ENCODE measurements at places on chromosomes 4 and X.

GRCh38 chrX:630007-630611 is 482 bp upstream of the SHOX start:
- no peak for DNase-seq

DNA sequence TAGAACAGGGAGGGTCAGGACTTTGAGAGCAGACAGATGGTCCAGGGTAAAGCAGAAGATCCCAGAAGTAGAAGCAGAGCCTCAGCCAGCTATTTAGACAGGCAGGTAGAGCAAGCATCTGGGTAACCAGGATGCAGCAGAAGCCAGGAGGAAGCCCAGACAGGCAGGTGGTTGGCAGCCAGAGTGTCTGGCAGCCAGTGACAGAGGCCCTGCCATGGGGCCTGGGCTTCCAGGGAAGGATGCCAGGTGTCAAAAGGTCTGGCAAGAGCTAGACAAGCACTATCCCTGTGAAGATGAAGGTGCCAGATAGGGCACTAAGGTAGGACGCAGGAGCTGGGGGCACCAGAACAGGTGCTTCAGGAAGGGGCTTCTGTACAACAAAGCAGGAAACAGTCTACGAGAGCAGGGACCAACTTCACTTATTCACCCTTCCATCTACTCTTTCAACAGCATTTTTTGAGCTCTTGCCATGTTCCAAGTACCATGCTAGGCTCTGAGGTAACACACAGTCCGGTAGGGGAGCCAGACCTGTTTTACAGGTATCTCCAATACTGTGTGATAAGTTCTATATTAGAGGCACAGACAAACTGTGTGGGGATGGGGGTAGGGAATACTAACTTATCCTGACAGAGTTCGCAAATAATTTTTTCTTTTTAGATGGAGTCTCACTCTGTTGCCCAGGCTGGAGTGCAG is 38.1 kb upstream of the GJB1 start:
- DNase-seq = no peak

- DNase-seq = no peak
These were observed 4.5 kb downstream of the PLXNB3 start for GRCh38 chrX:153768311-153769157.

GRCh38 chr4:10020871-10021652 is at the start of gene SLC2A9:
Gene SLC2A9 (minus strand): TSS chr4:10021497. CDS start chr4:10021429, 68 bp downstream.
- peak; percentile 50 for DNase-seq

GRCh38 chr4:128244379-128244778 is 43.2 kb downstream of the PGRMC2 start:
- DNase-seq = no peak

- no peak for DNase-seq
These were observed 1.1 kb upstream of the EDNRA start for GRCh38 chr4:147479786-147480185.

DNA sequence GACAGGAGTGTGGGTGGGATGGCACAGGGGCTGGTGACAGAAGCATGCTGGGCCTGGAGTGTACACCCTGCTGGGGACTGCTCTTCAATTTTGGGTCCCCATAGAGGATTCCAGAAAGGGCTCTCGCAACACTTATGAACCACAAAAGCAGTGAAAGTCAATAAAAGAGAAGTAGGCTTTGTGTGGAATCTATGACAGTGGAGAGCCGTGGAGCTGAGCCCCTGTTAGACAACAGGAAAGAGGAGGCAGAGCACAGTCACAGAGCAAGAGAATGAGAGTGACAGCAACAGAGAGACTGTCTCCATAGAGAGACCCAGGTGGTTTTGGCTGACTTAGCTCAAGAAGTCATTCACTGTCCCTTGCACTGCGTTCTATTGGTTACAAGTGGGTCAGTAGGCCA is 135.1 kb upstream of the ATP6AP2 start:
- no peak for DNase-seq

GRCh38 chrX:153061732-153062131 is 5.5 kb downstream of the PNMA3 start:
- DNase-seq = peak; percentile 0

DNA sequence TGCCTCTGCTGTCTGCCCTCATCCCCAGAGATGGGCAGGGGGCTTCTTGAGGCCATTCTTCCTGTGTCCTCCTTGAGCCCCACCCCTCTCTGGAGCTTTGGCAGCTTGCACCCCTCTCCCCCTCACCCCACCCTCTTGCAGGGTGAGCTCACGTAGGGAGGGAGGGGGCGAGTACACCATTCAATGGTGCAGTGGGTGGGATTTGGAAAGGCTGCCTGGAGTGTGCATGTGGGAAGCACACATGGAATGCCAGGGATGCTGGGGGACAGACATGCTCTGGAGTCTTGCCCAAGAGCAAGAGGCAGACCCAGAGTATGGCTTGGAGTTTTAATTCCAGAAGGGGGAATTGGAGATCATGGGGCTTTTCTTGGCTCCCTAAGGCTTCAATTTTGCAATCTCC is 5.6 kb downstream of the PAK3 start:
- no peak for DNase-seq

DNA sequence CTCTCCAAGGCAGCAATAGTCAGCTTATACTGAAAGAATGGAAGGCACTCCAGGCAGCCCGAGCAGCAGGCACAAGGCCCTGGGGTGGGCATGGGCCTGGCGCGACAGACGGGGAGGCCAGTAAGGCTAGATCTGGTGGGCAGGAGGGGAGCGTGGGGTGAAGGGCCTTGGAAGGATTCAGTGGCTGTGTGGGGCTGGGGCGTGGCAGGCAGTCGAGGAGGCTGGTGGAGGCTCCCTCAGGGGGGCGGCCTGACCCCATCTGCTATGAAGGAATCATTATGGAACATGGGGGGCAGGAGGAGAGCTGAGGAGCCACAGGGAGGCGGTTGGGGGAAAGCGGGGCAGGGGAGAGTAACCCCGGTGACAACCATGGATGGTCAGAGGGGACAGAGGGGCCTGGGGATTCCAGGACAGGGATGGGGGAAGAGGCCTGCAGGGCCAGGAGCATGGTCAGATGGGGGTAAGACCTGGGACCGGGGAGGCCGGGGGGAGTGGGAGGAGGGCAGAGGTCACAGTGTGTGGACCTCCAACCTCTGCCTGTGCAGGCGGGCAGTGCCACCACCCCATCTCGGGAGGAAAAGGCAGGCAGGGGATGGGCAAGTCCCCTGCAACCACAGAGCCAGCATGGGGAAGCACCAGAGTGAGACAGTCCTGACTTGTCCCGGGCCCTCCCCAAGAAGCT is 70.3 kb downstream of the ACOX3 start:
- DNase-seq = no peak

DNA sequence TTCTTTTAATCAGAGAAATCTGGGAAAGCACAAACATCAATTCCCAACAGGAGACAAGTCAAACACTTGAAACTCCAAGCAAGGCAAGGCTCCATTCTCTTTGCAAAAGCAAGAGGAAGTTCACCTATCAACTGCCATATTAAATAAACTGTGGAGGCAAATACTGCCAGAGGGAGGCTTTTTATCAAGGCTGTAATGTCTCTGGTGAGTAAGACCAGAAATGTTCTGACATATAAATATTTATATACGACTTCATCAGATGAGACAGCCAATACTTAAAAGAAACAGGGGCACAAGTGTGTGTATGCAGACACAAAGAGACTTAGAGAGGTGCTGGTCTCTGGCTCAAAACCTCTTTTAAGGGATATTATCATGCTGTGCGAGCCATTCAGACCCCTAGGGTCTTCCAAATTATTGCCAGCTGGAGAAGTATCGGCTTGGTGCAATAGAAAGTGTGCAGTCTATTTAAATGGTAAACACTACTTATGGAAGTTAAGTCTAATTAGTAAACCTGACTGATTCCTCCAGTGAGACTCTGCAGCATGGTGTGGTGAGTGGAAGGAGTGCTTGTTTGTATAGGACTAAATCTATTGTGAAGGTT is 24.4 kb downstream of the DCX start:
- DNase-seq = no peak
